ENCODE measurements at places on chromosomes 2 and 18.

DNA sequence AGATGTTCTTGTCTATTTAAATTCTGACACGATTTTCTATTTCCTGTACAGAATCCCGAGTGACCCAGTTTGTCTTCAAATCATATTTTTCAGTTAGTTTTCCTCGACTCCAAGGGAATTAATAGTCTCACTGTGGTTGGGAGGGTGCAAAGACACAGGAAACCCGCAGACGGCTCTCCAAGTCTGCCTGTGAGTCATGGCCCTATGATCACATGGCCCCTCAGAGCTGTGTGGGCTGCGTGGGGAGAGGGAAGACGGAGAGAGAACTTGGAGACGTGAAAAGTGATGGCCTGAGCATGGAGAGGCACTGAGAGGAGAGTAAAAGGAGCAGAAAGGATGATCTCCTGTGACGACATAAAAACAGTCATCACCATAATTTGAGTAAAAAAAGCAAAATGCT lies 989.9 kb downstream of the DCDC2C start:
- DNase-seq: no peak

GRCh38 chr2:149716687-149717086 lies 129.1 kb upstream of the MMADHC start:
- DNase-seq: no peak

DNA sequence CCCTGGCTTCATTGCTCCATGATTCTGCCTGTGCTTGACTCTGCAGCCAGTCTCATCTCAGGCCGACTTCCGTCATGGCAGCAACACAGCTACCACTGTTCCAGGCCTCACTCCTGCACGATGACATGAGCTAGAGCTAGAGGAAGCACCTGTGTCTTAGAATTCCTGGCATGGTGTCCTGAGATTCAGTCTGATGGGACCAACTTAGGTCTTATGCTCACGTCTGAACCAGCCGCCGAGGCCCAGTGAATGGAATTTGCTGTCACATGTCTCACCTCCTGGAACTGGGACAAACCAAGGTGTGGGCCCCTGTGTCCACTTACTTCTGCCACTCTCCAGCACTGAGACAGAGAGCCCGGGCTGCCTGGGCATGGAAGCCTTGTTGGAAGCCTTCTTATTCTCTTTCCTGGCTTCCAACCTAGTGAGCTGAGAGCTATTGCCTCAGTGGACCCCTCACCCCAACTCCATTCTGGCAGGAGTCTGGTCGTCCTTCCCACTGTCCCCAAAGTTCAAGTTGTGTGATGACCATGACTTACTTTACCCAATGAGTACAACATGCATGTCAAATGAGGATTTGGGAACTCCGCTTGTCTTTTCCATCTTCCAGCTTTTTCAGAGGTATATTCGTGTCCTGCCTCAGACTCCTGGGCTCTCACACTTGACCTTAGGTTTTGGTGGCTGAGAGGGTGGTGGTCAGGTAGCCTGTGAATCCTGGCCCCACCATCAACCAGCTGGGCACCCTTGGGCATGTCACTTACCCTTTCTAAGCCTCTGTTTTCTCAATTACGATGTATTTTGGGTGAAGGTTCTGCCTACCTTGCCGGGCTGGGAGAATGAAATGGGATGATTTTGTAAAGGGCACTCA lies 39.1 kb upstream of the HS6ST1 start:
- DNase-seq: peak; percentile 8

DNA sequence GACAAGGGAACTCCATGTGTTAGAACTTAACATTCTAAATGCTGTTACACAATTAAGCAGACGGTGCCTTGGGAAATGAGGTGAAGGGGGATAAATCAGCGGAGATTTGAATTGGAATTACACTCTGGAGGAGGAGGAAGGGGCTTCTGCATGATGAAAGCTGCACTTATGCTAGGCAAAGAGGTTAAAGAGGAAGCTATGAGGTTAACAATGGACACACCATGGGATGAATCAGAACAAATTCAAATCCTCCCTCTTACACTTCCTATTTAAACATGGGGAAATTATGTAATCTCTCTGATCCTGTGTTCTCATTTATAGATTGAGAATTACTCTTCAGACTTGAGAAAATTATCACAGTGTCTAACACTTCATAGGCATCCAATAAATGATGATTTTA lies 121.5 kb upstream of the SIX2 start:
- DNase-seq: no peak

DNA sequence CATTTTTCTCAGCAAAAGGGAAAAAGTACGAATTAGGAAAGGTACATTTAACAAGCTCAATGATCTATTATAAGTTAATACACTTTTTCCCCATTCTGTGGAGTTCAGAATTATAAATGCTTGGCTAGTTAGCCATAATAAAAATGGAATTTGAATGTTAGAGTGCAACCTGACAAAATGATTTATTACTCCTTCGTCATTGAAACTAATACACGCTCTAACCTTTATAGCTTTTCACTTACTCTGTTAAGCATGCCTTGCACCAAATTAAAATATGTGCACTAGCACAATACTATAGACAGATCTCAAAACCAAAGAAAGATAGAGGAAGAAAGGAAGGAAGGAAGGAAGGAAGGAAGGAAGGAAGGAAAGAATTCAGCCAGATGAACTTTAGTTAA lies 46.1 kb upstream of the FRZB start:
- no peak for DNase-seq
